ENCODE measurements at places on chromosomes 7 and 10.

DNA sequence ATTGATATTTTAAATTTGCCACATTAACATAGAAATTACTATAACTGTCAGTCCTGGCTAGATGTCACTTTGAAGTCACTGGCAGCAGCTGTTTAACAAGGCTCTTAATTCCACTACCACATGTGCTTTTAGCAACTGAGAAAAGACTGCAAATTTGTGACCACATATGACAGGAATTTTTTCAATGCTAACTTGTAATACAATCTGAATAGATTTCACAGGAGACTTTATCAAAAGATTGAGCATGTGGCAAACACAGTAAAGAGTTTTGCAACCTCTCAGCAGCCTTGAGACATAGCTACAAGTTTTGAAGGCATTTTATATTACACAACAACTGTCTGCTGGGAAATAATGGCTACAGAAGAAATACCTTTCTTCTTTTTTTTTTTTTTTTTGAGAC lies 73.0 kb downstream of the MICU1 start:
- DNase-seq = no peak

- DNase-seq = no peak
These were observed 4.0 kb downstream of the NUDT5 start for GRCh38 chr10:12191715-12192114.

DNA sequence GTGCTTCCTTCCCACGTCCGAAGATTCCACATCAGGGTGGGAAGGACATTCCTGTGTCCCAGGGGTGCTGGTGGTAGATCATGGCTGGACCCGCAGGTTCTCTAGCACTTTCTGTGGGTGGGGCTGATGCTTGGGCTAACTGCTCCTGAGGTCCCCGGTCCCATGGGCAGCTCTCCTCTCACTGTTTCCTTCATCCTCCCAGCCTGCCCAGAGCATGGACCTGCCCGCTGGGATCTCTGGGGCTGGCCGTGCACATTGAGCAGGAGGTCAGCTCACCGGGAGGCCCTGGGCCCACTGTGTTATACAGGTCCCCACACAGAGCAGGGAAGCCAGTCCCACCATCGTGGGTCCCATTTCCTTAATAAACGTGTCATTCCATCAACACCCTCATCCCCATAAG lies 502.3 kb downstream of the TCERG1L start:
- DNase-seq = no peak

DNA sequence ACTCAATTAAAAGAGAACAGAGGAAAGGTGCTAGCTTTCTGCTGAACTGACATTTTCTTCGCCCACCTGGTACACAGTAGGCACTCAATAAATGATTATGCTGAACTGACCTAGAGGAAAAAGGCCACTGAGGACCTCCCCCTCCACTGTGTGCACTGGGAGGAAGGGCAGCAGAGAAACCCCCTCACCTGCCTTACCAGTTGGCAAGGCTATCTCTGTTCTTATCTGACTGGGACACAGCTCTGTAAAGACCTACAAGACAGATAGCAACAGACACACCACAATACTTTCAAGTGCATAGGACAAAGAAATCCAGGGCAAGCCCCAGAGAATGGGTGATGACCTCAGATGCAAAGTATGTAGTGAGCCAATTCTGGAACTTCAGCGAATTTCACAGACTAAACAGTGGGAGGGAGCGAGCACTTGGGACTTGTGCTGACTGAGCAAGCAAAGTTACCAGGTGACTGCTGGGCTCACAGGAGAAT lies 30.4 kb downstream of the PDLIM1 start:
- DNase-seq = no peak

GRCh38 chr10:86646933-86647332 lies 7.4 kb upstream of the OPN4 start:
- no peak for DNase-seq

GRCh38 chr7:13217768-13218167 lies 530.3 kb downstream of the ARL4A start:
- DNase-seq = no peak

DNA sequence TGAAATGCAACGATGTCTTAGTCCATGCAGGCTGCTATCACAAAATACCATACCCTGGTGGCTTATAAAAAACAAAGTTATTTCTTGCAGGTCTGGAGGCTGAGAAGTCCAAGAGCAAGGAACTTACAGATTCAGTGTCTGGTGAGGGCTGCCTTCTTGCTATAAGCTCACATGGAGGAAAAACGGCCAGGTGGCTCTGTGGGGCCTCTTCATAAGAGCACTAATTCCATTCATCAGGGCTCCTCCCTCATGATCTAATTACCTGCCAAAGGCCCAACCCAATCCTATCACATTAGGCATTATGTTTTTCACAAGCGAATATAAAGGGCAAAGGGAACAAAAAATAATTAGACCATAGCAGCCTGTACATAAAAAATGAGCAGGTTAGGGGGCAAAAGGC lies 35.4 kb downstream of the PAPSS2 start:
- no peak for DNase-seq

- DNase-seq = no peak
These were observed 777.7 kb downstream of the PHTF2 start for GRCh38 chr7:78576236-78576635.

Data from brain pericyte (primary cell).